HCT116 (cell line): ENCODE measurements at places on chromosomes 13 and 19. TPM values are rescaled to one million over a fixed set of nuclear protein-coding genes. Genes with fewer than 3 reads are reported as not detected.

DNA sequence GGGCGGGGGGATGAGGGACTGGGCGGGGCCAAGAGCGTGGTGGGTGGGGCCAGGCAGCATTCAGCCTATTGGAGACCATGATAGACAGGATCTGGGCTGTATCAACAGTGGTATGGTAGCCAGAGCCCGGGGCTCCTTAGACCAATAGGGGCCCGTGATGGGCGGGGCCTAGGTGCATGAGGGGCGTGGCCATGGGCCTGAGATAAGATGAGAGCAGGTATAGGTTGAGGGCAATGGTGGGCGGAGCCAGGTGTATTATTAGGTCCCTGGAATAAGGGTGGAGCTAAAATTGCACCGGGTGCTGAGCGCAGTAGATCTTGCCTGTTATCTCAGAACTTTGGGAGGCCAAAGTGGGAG lies 5.3 kb downstream of the ABCA7 start:
- peak; percentile 95 for DNase-seq

- no peak for DNase-seq
Observed at GRCh38 chr13:112910016-112910415, 59.0 kb upstream of the MCF2L start.

C1QTNF9 gene
- not detected for total RNA-seq

DNA sequence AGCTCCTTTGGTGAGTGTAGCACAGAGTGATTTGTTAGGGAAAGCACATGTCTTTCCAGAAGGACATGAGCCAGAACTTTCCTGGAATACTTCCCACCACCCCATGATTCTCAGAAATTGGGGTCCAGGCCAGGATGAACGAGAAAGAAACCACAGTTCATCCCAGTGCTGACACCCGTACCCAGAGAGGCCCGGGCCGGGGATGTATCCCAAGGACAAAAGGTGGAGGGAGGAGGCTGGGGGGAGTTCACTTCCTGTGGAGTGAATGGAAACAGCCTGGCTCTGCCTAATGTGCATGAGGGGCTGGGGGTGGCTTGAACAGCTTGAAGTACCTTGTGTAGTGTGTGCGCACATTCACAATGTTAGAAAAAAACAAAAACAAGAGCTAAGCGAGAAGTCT lies 47.5 kb downstream of the CDADC1 start:
- no peak for DNase-seq

MBD3L3 gene
- total RNA-seq = not detected

DNA sequence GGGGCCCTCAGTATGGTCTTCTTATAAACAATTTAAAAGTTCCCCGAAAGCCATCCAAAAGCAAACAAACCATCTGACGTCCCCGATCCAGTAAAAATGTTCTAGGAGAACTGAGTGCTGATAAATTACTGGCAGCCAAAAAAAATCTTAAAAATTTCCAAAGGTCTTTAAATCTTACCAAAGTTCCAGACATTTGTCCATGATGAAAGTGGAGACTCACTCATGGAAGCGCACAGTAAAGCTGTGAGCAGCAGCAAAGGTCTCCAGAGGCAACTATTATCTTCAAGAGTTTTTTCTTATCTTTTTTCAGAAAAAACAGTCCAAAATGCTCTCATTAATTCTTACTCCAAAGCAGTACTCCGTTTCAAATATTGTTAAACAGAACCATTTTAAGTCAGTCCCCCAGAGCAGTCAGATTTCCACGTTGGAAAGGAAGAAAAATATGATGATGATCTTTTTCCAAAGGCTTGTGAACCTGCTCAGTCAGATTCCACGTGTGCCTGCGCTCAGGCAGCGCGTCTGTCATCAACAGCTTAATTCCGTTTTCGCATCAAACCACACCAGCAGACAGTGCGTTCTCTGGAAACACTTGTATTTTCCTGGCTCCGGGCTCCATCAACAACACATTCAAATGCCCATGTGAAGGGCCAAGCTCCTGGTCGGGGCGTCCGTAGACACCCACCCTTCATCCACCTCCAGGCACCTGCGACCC lies 85.4 kb downstream of the COL4A1 start:
- DNase-seq = no peak

- no peak for DNase-seq
Observed at GRCh38 chr13:28983641-28984040, 163.5 kb downstream of the MTUS2 start.

AZU1 gene
- not detected for total RNA-seq

LIPE gene
- 11.3 TPM for total RNA-seq

- DNase-seq = no peak
Observed at GRCh38 chr13:24306632-24307031, 2.7 kb upstream of the C1QTNF9 start.

GRCh38 chr19:42086770-42087550 lies 11.0 kb downstream of the ZNF574 start:
- no peak for DNase-seq

GRCh38 chr19:10219678-10220077 lies 11.5 kb downstream of the S1PR2 start:
- no peak for DNase-seq

FGF9 gene
- 1.5 TPM for total RNA-seq

GRCh38 chr19:2016041-2016807 lies 710 bp upstream of the BTBD2 start:
- DNase-seq = peak; percentile 73

DNA sequence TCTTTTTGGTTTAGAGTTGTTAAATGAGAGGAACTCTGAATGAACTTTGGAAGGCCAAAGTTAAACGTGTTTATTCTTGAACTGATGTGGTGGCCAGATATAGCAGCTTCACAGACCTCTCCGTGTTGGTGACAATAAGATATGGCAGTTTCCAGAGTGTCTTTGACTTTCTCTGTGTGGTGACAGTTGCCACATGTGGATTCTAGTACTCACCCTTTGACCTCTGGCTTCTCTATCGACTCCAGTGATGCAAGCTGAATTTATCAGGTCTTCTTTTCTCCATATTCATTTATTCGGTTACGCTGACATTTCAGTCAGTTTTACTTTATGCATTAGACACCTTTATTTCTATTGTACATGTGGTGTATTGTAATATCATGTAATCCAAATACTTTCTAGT lies 1469.5 kb downstream of the SLITRK1 start:
- no peak for DNase-seq

- DNase-seq = no peak
Observed at GRCh38 chr19:56269348-56269747, 3.2 kb upstream of the EDDM13 start.

OR4F17 gene
- total RNA-seq = not detected

KLK8 gene
- 92.8 TPM for total RNA-seq

ZNF565 gene
- 3.2 TPM for total RNA-seq

DNA sequence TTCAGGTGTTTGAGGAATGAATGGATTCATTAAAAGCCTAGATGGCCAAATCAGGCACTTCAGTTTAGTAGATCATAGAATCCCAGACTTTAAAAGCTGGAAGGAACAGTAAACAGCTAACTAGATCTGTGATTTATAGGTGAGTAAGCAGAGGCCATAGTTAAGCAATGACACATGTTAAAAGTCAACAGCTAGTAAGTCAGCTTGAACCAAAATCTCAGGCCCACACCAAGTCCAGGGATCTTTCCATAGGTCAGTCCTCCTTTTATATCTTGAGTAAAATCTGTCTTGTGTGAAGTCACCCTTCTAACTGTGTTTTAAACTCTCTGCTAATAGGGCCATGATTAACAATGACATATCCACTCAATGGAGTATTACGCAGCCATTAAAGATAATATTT lies 275.5 kb upstream of the SOX21 start:
- DNase-seq = no peak

GRCh38 chr13:43749503-43749902 lies 37.3 kb downstream of the ENOX1 start:
- DNase-seq = no peak

GRCh38 chr19:7746903-7747884 lies at the start of gene CD209:
Gene CD209 (minus strand): TSS chr19:7747534. CDS start chr19:7747511, 23 bp downstream.
- no peak for DNase-seq

DNA sequence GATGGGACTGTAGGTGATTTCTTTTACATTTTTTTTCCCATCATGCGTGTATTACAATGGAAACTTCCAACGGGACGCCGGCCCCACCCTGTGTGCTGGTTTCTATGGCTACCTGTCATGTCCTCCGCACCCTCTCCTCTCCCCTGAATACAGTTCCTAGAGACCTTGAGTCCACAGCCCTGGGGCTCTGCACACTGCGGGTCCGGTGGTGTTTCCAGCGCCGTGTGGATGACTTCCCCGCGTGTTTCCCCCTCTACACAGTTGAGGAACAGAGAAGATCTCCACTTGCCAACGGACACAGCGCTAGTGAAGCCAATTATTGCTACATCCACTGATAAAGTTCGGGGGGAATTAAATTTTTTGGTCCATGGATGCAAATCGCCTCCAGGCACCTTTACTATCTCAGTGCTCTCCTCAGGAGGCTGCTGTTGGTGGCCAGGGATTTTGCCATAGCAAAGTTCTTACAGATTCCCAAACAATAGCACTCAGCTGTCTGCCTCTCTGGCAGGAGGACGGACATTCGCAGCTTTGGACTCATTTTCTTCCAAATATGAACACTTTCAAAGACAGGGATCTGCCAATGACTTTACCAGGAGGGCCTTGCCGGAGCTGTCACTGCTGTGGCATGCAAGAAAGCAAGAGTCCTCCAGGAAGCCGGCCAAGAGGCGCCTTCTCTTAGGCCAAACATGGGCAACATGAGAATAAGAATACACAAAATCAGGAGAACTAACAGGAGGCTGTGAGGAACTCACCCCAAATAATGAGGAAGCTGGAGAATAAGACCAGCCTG lies 39.3 kb upstream of the GAS6 start:
- no peak for DNase-seq

DNA sequence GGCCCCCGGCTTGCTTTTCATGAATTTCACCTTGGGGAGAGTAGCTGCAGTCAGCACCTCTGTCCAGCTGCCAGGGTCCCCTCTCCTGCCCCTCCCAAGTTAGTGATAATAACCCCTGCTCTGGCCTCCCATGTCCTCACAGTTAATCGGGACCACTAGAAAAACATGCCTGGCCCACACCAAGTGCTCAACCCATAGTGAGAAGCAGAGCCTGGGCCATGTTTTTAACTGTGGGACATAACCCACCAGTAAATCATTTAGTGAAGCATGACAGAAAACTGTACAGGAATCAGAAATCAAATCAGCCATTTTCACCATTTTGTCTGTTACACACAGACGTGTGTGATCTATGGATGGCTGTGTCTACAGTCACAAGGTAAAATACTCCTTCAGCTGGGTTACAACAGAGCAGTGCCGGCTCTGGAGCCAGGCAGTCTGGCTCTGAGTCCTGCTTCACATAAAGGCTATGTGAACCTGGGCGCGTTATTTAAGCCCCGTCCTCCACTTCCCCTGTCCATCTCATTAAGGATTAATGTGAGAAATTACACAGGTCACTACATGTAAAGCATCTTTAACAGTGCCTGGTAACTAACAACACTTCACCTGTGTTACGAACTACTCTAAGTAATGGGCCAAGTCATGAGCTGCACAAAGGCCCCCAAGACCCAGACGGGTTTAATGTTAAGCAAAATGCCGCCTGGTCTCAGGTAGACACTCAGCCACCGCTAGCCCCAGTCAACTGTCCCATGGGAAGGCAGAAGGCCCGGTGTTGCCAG lies 7.6 kb upstream of the ECH1 start:
- DNase-seq = no peak

- peak; percentile 59 for DNase-seq
Observed at GRCh38 chr19:48746738-48747575, at the start of gene IZUMO1. Gene IZUMO1 (minus strand): TSS chr19:48746909. CDS start chr19:48745859, 1,050 bp downstream.

DNA sequence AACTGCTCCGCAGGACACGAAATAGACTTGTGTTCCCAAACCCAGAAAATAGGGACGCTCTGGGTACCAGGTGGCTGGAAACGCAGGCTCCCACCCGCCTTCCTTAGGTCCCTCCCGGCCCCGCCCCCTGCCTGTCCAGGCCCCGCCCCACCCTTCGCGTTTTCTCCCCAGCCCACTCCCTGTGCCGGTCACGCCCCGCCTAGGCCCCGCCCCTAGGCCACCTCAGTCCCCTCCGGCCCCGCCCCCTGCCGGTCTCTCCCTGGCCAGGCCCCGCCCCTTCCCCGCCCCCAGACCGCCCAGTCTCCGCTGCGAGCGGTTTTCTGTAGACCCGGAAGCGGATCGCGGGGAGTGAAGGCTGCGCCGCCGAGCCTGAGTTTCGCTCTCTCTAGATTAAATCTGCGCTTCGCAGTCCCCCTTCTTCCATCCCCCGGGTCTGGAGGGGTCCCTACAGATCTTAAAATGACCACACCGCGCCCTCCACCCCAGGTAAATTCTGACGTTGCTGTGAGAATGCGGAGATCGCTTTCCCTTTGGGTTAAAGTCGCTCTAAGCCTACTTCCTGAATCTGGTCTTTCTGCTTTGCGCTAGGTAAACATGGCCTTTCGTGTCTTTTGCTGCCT lies 3.7 kb upstream of the ZNF665 start:
- DNase-seq = peak; percentile 33

GSX1 gene
- not detected for total RNA-seq

DNA sequence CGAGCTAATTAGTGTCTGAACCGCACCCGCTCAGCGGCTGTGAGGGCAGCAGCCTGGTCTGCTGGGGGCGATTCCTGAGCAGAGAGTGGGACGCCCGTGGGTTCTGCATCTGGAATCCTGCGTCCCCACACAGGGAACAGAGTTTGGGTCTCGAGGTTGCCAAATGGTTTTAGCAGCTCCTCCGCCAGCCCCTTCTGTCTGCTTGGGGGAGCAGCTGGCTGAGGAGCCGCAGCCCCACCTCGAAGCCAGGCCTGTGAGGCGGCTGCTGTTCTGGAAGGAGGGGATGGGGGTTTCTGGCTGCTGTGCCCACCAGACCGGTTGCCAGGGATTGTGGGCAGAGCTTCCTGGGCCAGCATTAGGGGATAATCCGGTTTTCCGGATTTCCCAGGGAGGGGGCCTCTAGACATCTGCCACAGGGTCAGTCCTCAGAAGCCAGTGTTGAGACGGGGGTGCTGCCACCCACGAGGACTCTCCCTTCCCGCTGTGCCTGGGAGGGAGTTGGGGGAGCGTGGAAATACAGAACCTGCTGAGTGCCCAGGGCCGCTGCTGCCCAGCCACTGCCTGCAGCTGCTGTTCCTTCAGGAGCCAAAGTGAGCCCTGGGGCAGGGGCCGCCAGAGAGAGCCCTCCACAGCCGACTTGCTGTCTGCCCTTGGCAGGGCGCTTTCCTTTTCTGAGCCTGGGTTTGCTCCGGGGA lies 2.0 kb downstream of the CDC34 start:
- no peak for DNase-seq

CKM gene
- total RNA-seq = not detected

NLRP11 gene
- total RNA-seq = 0.86 TPM

- DNase-seq = no peak
Observed at GRCh38 chr19:36939153-36939552, 23.0 kb downstream of the ZNF568 start.
